ENCODE measurements at places on chromosomes 7 and 10.
A peak's percentile ranks its signal among the peaks of the same experiment; 100 is the strongest.

DNA sequence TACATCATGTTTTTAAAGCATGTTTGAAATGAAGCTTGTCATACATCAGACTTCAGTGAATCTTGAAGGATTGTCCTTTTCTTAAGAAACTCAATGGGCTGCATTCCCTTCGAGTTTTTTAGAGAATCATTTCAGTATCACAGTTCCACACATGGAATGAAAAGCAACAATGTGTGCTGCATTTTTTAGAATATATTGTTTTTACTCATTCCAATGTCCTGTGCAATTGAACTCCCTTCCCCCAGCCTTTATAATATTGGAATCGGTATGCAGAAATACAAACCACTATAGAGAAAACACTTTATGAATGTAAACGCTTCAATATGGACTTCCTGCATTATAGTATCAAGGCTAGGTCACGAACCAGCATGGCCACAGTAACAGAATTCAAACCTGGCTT, 634.4 kb downstream of the GATA3 start:
- ATAC-seq: no peak

- peak; percentile 94 for ATAC-seq
Measured at GRCh38 chr7:87564296-87564963, 36.3 kb downstream of the ABCB1 start.

DNA sequence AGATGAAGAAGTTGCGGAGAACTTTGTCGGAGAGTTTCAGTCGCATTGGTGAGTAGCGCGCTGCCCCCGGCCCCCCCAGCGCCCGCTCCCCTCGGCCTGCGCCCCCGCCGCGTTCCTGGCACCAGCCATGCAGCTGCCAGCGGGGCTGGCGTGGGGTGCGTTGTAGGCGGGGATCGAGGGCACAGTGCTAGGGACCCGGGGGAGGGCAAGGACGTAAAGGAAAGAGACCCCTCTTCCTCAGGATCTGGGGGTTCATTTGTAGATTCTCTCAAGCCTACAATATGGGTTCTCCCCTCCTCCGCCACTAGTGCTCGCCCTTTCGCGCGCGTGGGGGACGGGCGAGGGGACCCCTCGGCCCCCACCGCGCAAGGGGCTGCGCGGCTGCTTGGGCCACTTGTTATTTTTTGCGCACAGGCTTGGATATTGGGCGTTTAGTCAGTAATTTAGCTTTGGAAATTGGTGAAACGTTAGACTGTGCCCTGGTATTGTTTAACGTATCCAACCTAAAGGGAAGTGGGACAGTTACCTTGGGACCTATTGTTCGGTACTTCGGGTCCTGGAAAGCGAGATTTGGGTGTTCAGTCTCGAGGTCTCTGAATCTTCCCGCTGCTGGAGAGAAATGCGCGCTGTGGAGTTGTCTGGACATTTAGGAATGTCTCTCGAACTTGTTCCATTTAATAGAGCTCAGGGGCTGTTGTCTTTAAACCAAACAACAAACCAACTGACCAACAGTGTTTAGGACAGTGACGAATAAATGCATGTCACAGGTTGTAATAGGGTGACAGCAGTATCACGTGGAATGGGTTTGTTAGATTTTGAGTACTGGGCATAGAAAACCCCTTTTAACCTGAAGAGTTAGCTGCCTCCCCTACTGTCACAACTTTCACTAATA, 796 bp downstream of the CDK14 start:
- ATAC-seq: peak; percentile 62

DNA sequence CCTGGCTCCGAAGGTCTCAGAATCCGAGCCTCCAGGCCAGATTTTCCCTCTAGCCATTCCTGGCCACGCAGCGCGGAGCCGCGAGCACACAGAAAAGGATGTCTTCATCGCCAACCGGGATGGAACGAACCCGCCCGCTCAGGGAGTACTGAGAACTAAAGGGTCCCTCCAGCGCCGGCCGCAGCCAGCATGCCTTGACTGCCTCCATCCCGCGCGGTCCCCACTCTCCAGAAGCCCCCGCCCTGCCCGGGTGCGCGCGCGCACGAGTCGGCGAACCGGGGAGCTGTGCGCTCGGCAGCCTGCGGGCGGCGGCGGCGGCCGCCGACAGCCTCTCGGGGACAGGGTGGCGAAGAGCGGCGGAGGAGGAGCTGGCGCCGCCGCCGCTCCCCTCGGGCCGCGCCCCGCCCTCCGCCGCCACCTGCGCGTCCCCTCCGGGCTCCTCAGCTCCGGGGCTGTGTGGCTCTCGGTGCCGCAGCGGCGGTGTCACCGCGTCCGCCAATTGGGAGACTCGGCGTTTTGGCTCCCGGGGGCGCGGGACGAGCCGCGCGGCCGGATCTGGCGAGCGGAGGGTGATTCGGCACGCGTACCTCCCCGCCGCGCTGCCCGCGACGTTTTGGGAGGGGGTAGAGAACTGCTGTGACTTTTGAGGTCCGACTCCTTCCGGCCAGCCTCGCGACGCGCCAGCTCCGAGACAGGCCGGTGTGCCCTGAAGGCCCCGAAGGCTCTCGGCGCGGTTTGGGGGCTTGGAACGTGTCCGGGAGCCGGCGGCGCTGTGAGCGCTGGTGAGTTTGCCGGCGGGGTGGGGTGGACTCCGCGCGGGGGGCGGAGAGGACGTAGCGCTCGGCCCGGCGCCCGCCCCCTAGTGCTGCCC, 453 bp upstream of the GALNT17 start:
- no peak for ATAC-seq

DNA sequence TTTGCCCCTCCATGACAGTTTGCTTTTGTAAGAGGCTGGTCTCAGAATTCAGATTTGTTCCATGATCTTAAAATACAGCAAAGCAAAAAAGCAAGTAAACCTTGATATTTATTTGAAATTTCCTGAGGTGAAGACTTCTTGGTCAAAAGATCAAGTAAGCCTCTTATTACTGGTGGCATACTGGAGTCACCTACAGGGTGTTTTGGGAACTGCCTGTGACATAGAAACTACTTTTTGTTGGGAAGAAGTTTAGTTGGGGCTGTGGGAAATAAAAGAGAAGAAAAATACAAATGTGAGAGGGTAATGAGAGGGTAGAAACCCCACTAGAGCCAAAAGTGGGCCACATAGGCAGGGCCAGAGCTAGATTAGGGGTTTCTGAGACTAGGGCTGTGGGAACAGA, 217.9 kb downstream of the OTUD1 start:
- no peak for ATAC-seq

- no peak for ATAC-seq
Measured at GRCh38 chr7:126065766-126066165, 1136.1 kb upstream of the POT1 start.

DNA sequence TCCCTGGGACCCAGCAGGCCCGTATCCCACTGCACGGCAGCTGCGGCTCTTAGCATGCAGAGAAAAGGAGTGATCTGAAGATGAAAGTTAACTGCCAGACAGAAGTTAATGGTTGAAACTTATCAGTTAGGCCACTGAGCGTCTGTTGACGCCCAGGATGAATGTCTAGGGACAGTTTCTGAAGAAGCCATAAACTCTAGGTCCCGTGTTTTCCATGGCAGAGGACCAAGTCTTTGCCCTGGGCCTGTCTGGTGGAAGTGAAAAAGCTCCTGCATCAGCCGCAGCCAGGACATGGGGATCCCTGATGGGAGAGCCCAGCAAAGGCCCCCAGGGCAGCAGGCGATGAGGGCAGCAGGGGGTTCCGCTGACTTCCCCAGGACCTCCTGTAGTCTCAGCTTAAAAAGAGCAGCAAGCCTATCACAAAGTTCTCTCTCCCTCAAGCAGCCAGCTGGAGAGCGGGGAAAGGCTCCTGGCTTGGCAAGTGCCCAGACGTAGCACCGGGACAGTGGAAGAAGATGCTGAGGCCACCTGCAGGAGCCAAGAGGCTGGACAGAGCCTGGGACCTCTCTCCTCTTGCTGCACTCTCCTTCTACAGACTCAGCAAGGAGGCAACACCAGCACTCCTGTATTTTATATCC, 79.6 kb downstream of the TNS3 start:
- peak; percentile 26 for ATAC-seq
